Posterior cingulate gyrus (tissue), 11 donors: ENCODE measurements at places on chromosomes 7 and 10.

GRCh38 chr7:35025369-35025870 is 11.9 kb downstream of the DPY19L1 start:
- no peak for DNase-seq

GRCh38 chr10:28815681-28816080 is 138.4 kb downstream of the BAMBI start:
- no peak for DNase-seq

DNA sequence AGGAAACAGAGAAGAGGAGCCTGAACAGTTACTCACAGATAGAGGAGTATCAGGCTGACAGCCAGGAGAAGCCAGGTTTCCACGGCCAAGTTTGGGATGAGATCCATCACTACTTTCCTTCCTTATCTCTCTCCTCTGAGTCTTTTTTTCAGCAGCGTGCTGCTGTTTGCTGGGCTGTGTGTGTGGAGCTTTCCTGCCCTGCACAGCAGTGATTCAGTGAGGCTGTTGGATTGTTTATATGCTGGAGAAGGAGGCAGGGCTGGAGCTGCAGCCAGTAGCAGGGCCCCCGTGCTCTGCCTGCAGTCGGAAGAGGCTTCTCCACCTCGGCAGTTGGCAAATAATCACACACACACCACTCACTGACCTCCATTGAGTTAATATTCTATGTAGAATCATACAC is at the start of gene CYP3A7:
Gene CYP3A7 (minus strand): TSS at position 210 of the 400 bp plus-strand sequence. CDS start 103 bp downstream, at position 107.
- DNase-seq, result no peak

DNA sequence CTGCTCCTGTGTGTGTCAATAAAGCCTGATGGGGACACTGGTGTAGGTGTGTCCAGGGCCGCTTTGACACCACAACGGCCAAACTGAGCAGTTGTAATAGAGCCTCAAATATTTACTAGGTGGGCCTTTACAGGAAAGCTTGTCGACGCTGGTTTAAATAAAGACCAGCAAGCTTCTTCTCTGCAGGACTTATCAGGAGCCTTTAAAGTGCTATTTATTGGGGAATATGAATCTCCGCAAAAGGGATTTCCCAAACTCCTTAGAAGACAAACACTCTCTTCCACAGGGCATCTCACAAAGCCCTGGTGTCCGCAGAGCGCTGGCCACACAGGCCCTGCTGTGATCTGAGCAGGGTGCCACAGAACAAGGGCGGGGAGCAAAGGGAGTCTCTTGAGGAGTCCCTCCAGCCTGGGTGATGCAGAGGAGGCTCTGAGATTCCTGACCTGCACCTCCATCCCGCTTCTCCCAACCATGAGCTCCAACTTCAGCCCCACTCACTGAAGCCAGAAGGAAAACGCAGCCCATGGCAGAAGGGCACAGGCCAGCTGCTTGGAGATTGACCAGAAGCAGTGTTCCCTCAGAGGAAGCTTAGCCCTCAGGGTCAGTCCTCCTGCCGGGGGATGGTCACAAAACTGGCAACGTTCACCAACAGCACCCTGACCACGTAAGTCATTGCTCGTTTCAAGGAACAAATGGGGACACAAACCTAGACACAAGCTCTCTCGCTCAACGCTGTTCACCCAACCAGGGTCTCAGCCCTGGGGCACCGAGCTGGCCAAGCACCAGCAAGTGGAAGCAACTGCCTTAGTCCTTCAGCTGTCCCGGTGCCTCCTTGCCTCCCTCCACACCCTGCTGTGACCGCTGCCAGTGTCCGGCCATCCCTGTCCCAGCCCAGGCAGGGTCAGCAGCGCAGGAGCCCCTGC is 129.5 kb downstream of the OAT start:
- no peak for DNase-seq

- peak; percentile 77 for DNase-seq
Measured at GRCh38 chr7:1059200-1060091, 15.1 kb downstream of the GPR146 start.

GRCh38 chr7:91191771-91192170 is 72.5 kb upstream of the FZD1 start:
- DNase-seq, result no peak

GRCh38 chr7:139559364-139560105 is 36.0 kb downstream of the CLEC2L start:
- no peak for DNase-seq

- no peak for DNase-seq
Measured at GRCh38 chr7:117597755-117598154, 117.9 kb downstream of the CFTR start.

DNA sequence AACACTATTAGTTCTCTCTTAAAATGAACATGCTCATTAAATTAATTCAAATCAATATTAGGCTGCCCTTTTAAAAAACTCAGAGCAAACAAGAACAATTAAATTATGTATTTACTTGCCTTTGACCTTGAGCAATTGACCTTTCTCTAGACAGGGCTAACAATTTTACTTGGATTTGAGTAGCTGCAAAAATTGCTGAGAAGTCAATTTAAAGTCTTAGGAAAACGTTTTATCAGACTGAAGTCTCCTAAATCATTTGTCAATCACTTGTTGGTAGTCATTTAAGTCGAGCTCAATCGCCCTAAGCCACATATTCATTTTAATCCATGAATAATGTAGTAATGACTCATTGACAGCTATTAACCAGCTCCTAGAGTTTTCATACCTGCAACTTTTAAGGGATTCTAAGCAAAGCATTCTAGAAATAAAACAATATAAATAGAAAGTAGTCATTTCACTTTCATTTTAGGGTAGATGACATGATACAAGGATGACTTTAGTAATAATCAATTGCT is 84.9 kb upstream of the SEC61G start:
- DNase-seq, result no peak

DNA sequence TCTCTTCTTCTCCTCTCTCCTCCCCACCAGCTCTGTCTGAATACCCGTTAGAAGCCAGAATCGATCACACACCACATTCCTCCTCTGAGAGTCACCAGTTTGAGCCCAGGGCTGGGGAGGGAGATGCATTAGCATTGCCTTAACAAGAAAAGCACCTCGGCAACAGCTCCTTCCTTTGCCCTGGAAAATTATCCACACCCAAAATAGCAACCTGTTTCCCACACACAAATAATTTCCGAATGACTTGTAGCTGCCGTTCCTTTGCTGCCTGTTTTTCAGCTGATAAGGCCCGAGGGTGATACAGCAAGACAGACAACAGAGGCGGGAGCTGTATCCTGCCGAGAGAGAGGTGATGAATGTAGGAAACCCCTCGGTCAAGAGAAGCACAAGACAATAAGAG is 91.3 kb downstream of the CPXM2 start:
- no peak for DNase-seq

- no peak for DNase-seq
Measured at GRCh38 chr7:30553141-30553540, 41.5 kb upstream of the GARS1 start.

DNA sequence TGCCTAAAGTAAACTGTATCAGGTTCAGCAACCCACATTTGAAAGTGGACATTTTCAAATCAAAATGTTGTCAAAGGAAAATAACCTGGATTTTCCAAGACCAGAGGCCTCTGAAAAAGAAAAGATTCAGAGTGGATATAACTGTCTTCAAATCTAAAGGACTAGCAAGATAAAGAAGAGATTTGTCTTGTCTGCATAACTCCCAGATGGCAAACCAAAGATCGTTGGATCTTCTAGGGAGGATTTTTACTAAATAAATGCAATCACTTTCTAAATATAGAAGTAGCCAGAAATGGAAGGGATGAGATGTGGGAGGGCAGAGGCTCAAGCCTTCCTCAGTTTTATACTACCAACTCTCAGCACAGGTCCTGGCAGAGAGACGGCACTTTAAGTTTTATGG is 39.0 kb downstream of the CABCOCO1 start:
- DNase-seq, result no peak

DNA sequence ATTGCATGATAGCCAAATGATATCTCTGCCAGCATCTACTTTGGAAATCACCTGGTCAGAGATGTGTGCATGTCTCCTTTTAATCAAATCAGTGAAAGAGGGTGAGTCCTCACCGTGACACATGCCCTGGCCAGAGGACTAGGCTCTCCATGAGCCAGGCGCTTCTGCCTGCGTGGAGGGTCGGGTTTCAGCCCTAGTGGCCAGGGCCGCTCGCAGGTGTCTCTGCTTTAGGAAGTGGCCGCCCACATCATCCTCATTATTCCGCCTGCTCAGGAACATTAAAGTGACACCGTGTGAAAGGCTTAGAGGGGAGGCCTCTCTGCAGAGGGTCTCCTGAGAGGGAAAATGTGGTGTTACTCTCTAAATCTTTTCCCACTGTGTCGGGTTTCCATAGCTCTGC is 173.6 kb upstream of the PRKCQ start:
- no peak for DNase-seq

DNA sequence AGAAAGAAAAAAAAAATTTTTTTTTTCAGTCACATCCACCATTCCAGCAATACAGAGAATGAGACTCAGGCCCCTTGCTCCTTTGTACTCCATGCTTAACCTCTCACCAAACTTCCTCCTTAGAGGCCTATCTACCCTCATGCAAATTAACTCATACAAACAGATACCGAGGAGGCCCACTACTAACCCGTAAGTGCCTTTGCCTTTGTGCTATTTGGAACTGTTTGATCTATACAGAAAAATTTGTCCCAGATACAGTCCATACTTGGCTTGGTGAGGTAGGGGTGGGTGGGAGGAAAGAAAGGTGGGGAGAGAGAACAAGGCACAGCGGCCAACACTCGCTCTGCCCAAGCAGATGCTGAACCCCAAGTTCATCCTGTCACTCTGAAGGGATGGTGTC is 87.8 kb upstream of the DUSP5 start:
- DNase-seq, result no peak

- peak; percentile 85 for DNase-seq
Measured at GRCh38 chr7:111741811-111742240, 179.5 kb upstream of the IMMP2L start.

DNA sequence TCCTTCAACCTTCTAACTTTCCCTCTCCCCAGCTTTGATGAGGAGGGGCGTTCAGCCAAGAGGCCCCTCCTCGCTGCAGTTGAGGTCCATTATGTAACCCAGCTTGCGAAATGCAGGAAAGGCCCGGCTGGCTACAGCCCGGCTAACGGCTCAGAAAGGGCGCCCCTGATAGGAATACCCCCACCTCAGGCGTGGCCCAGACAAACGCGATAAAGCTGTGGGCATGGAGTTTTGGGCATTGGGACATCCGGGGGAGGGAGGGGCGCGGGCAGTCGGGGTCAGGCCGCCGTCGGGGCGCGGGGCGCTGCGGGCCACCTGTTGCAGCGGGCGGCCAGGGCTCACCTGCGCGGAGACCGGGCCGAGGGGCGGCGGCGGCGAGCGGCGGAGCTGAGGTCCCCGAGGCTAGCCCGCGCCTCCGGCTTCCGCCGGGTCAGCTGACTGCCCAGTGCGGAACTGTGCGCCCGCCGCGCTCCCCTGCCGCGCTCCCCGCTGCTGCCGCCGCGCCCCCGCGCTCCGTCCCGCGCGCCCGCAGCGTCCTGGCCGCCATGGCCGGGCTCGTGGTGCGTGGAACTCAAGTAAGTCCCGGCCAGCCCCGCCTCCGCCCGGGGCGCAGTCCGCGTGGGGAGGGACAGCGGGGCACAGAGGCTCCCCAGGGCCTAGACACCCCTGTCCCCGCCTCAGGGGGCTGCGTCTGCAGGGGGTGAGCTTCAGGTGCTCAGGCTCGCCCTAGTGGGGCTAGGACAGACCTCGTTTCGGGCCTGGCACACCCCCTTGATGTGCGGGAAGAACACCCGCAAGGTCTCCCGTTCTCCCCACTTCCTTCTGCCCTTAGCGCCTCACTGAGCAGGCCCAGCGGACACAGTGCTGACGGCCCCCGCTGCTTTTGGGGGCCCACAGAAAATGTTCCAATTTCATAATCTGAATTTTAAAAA is at the start of gene LRMDA:
Gene LRMDA (plus strand): TSS at position 445 of the 932 bp plus-strand sequence.
- peak; percentile 13 for DNase-seq

GRCh38 chr7:28942168-28942567 is 16.0 kb downstream of the TRIL start:
- no peak for DNase-seq

DNA sequence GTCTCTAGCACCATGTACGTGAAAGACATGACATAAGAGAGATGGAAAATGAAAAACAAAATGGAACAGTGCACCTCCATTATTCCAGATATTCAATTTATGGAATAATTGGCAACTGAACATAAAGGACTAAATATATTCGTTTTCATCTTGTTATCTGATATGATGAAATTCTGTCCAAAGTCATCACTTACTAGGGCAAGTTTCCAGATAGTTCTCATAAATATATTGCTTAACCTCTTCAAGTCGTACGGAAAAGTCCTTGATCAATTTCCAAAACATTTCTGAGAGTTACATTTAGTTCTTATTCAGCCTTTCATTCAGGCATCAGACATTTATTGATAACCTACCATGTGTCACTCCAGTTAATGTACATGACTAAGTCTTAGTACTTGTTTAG is 185.2 kb downstream of the HGF start:
- DNase-seq, result no peak

DNA sequence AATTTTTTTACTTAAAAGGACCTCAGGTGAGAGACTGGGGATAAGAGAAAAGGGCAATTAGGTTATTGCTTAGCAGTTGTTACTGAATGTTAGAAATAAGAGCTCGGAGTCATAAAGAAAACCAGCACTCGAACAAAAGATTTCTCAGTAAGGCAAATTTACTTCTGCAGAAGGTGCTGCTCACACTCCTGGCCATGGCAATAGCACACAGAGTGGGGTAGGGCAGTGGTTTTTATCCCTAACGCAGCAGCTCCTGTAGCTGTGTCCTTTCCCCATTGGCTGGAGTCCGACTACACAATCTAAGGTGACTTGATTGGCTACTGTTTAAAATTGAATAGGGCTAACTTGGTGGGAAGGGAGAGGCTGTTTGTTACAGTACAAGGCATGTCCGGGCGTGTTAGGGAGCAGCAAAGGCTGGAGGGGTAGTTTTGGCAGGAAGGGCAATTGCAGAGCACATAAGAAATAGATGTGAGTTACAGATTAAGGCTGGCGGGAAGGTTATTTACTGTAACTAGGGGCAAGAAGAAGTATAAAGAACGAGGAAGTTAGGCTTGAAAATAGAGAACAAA is 112.1 kb downstream of the AKR1D1 start:
- no peak for DNase-seq

- no peak for DNase-seq
Measured at GRCh38 chr10:124378881-124379471, 39.7 kb downstream of the OAT start.

DNA sequence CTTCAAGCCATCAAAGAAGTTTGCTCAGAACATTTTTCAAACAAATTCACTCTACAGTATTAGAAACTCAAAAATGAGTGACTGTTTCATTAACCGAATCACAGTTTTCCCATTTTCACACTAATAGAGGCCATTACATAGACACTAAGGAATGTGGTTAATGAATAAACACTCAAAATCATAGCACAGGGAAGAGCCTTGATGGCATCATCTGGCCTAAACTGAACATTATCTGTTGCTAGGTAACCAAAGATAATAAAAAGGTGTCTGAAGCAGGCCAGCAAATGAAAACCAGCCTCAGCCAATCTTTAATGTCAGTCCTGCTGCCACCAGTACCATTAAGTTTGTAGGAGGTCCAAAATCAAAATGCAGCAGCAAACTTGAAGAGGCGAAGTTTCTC is 492.4 kb upstream of the STEAP1 start:
- no peak for DNase-seq

DNA sequence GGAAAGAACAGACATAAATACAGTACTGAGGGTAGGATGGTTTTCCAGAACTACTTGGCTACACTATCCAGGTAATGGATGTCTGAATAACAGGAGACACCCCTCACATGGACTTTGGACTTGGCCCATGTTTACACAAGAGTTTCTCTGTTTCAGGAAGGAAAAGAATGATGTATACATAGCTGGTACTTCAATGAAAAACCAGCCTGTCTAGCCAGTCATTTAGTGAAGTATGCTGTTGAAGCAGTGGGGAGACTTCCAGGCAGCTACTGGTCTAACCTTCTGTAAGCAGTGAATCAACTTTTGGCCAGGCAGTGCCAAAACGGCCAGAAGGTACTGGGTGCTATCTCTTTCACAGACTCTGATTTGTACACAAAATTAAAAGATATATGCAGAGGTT is 135.0 kb downstream of the MBL2 start:
- DNase-seq, result no peak
